Mesothelial cell of epicardium (in vitro differentiated cells): ENCODE measurements at places on chromosomes 2 and 18.

GRCh38 chr18:63149302-63149587 lies 170.3 kb downstream of the BCL2 start:
- DNase-seq: no peak
- no peak overlapping the region for H3K4me3 ChIP-seq
- no peak overlapping the region for H3K27ac ChIP-seq
- peaks cover 14% of the 10 kb centered on the region for H3K27me3 ChIP-seq
- no peaks in the 10 kb centered on the region for H3K36me3 ChIP-seq

GRCh38 chr2:204122425-204122824 lies 185.9 kb downstream of the ICOS start:
- no peaks in the 10 kb centered on the region for H3K27me3 ChIP-seq
- DNase-seq: no peak
- H3K27ac ChIP-seq: no peak overlapping the region
- H3K4me1 ChIP-seq: peaks cover 17% of the 10 kb centered on the region
- H3K4me3 ChIP-seq: no peak overlapping the region
- no peaks in the 10 kb centered on the region for H3K36me3 ChIP-seq

DNA sequence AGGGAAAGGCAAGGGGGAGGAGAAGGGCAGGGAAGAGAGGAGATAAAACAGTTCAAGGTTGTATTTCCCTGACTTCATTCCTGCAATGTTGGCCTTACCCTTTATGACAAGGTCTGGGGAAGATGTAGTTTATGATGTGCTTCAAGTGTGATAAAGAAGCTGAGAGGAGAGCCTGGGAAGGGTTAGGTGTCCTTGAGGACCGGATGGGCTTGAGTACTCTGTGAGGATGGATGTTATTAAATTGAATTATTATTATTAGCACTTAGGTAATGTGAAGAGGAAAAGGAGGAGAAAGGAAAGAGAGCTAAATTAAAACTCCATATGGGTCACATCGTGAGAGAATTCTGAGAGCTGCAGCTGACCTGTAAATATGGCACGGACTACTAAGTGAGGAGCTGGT lies 719.4 kb upstream of the CELF4 start:
- H3K27me3 ChIP-seq: no peaks in the 10 kb centered on the region
- H3K36me3 ChIP-seq: no peaks in the 10 kb centered on the region
- H3K27ac ChIP-seq: no peak overlapping the region
- DNase-seq: no peak
- no peak overlapping the region for H3K4me3 ChIP-seq
- no peaks in the 10 kb centered on the region for H3K4me1 ChIP-seq

- H3K27me3 ChIP-seq: no peaks in the 10 kb centered on the region
- no peak for DNase-seq
- no peaks in the 10 kb centered on the region for H3K36me3 ChIP-seq
- H3K27ac ChIP-seq: peak overlapping the region; percentile 83
- H3K4me1 ChIP-seq: peaks cover 22% of the 10 kb centered on the region
Observed at GRCh38 chr18:22932885-22933205, 283 bp upstream of the RBBP8 start.

- DNase-seq: no peak
- H3K27ac ChIP-seq: peak overlapping the region; percentile 9
- H3K27me3 ChIP-seq: no peaks in the 10 kb centered on the region
- peaks cover 8% of the 10 kb centered on the region for H3K4me1 ChIP-seq
- H3K36me3 ChIP-seq: peaks cover 3% of the 10 kb centered on the region
Observed at GRCh38 chr2:46967990-46968647, 52.5 kb upstream of the MCFD2 start.

DNA sequence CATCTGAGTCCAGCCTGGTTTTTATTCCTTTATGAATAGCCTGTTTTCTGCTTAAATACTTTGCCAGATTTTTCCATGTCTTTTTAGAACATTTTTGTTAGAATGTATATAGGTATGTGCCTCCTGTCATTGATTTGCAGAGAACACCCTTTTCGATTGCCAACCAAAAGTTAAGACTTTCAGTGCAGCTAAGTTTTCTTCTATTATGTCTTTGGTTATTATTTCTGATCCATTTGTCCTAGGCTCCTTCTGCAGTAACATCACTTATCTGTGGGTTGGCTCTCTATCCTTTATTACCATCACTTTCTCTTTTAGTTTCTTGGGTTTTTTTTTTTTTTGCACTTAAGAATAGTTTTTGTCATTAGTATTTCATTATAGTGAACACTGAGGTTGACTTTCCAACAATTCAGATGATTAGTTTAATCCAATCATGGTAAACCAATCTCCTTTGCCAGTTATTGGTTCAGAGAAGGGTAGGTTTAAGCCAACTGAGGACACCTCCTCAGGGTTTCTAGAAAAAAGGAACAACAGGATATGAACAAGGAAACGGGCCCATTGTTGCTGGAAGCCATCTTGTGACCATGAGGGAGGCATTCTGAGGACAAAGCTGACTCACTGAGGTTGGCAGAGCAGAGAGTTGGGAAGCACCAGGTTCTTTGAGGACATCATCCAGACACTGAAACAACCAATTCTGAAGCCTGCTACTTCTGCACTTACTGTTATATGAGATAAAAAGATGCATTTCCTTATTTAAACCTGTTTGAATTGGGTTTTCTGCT lies 37.9 kb upstream of the GBX2 start:
- H3K4me1 ChIP-seq: no peaks in the 10 kb centered on the region
- no peak overlapping the region for H3K27ac ChIP-seq
- H3K27me3 ChIP-seq: peaks cover 8% of the 10 kb centered on the region
- H3K36me3 ChIP-seq: no peaks in the 10 kb centered on the region
- no peak overlapping the region for H3K4me3 ChIP-seq

DNA sequence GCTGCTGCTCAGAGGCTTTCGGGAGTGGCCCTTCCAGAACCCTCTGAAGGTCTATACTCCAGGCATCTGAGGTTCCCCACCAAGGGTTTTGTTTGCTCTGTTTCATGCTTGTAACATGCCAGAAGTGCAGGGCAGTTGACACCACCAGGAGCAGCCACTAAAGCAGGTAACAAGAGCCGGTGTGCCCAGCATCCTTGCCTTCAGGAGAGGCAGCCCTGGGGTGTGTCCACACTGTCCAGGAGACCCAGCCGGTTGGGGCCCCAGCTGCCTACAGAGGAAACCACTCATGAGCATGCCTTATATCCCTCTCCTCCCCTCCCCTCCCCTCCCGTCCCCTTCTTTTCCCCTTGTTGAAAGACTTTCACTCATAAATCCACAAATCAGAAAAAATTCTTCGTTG lies 93.1 kb downstream of the CD8B2 start:
- no peak for DNase-seq
- H3K4me1 ChIP-seq: peaks cover 63% of the 10 kb centered on the region
- no peak overlapping the region for H3K4me3 ChIP-seq
- H3K27ac ChIP-seq: no peak overlapping the region
- peaks cover 3% of the 10 kb centered on the region for H3K27me3 ChIP-seq
- no peaks in the 10 kb centered on the region for H3K36me3 ChIP-seq

DNA sequence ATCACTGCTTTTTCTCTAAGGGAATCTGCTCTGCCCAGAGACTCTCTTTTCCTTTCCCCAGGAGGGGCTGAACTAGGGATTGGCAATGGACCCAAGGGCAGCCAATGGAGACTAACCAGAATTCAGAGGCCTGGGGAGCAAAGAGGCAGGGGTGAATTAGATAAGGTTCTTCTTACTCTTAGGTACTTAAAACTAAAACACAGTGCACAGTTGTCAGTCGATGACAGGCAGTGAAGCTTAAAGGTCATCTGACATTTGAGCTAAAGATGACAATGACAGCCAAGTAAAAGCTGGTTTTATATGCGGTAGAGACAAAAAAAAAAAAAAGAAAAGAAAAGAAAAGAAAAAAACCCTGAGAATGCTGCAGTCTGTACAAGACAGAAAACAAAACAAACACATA lies 57.8 kb downstream of the HIBCH start:
- peaks cover 39% of the 10 kb centered on the region for H3K36me3 ChIP-seq
- DNase-seq: no peak
- no peak overlapping the region for H3K27ac ChIP-seq
- no peaks in the 10 kb centered on the region for H3K4me1 ChIP-seq
- no peaks in the 10 kb centered on the region for H3K27me3 ChIP-seq
- H3K4me3 ChIP-seq: no peak overlapping the region

DNA sequence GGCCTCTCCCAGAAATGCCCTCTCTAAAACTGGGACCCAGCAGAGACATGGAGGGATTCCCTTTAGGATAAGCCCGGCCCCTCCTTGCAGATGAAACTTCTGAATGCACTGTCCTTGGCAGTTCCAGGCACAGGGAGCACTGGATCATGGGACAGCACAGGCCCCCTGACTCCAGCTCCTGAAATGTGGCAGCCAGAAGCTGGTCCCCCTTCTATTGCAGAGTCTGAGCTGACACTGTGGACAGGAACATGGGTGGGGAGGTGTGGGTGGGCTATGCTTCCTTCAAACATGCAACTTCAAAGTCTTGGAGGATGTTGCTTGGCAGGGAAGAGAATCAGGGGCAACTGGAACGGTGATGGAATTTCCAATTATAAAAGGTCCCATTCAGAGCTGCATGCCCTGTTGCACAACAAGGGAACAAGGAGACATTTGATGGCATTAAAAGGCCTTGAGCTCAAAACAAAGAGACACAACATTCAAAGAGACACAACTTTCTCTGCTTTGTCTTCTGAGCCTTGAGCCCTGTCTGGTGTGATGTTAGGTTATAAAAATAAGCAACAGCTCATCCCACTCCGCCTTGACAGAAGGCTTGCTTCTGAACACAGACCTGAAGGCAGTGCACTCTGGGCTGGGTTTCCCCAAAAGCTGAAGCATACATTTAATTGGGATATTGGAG lies 239.0 kb downstream of the OSR1 start:
- peaks cover 4% of the 10 kb centered on the region for H3K4me1 ChIP-seq
- no peak for DNase-seq
- no peak overlapping the region for H3K27ac ChIP-seq
- H3K36me3 ChIP-seq: peaks cover 3% of the 10 kb centered on the region
- H3K4me3 ChIP-seq: no peak overlapping the region

GRCh38 chr2:197804758-197805714 lies 643 bp downstream of the PLCL1 start:
- peak overlapping the region; percentile 85 for H3K4me3 ChIP-seq
- no peaks in the 10 kb centered on the region for H3K36me3 ChIP-seq
- peaks cover 11% of the 10 kb centered on the region for H3K4me1 ChIP-seq
- peak; percentile 26 for DNase-seq

DNA sequence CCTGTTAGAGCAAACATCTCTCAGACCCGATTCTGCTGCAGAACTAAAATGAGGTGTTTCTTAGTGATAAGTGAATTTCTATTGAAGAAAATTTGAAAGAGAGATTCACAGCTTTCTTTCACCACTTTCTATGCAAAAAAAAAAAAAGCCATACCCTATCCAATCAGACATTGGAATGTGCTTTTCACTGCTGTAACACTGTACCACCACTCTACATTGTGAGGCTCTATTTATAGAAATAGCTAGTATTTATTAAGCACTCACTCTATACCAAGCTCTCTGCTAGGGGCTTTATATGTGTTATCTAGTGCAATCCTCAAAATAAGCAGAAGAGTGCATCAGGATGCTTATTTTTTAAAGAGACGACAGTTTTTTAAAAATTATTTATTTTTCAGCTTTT lies 580.6 kb upstream of the VRK2 start:
- H3K27me3 ChIP-seq: no peaks in the 10 kb centered on the region
- H3K4me1 ChIP-seq: peaks cover 4% of the 10 kb centered on the region
- no peaks in the 10 kb centered on the region for H3K36me3 ChIP-seq

- peaks cover 7% of the 10 kb centered on the region for H3K4me1 ChIP-seq
- no peak overlapping the region for H3K4me3 ChIP-seq
- no peak overlapping the region for H3K27ac ChIP-seq
- peaks cover under 1% of the 10 kb centered on the region for H3K36me3 ChIP-seq
- DNase-seq: no peak
Observed at GRCh38 chr2:86700690-86701089, 19.4 kb upstream of the RMND5A start.

GRCh38 chr2:141380008-141380979 lies 750.5 kb downstream of the LRP1B start:
- no peak overlapping the region for H3K27ac ChIP-seq
- DNase-seq: no peak
- H3K4me1 ChIP-seq: peaks cover 3% of the 10 kb centered on the region
- H3K36me3 ChIP-seq: peaks cover 8% of the 10 kb centered on the region
- H3K27me3 ChIP-seq: no peaks in the 10 kb centered on the region
- no peak overlapping the region for H3K4me3 ChIP-seq

- no peaks in the 10 kb centered on the region for H3K4me1 ChIP-seq
- H3K36me3 ChIP-seq: no peaks in the 10 kb centered on the region
- no peak for DNase-seq
- no peak overlapping the region for H3K27ac ChIP-seq
Observed at GRCh38 chr2:79453918-79454317, 58.9 kb upstream of the CTNNA2 start.

DNA sequence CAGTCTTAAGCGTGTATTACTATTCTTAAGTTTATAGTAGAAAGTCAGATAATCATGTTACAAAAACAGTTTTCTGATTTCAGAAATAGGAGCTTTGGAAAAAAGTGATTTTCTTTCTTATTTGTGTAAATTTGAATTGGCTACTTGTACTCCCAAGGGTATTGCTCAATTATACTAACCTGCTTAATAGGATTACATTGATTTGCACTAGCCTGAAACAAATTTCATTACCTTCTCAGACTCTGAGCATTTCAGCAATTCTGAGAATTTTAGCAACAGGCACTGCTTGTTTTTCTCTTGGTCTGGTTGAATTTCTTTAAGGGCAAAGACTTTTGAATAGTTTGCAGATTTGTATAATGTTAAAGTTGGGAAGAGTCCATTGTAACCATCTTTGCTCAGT lies 87.2 kb upstream of the NXPH2 start:
- no peak overlapping the region for H3K27ac ChIP-seq
- H3K27me3 ChIP-seq: peaks cover 3% of the 10 kb centered on the region
- no peaks in the 10 kb centered on the region for H3K36me3 ChIP-seq
- H3K4me1 ChIP-seq: peaks cover 2% of the 10 kb centered on the region
- H3K4me3 ChIP-seq: no peak overlapping the region

DNA sequence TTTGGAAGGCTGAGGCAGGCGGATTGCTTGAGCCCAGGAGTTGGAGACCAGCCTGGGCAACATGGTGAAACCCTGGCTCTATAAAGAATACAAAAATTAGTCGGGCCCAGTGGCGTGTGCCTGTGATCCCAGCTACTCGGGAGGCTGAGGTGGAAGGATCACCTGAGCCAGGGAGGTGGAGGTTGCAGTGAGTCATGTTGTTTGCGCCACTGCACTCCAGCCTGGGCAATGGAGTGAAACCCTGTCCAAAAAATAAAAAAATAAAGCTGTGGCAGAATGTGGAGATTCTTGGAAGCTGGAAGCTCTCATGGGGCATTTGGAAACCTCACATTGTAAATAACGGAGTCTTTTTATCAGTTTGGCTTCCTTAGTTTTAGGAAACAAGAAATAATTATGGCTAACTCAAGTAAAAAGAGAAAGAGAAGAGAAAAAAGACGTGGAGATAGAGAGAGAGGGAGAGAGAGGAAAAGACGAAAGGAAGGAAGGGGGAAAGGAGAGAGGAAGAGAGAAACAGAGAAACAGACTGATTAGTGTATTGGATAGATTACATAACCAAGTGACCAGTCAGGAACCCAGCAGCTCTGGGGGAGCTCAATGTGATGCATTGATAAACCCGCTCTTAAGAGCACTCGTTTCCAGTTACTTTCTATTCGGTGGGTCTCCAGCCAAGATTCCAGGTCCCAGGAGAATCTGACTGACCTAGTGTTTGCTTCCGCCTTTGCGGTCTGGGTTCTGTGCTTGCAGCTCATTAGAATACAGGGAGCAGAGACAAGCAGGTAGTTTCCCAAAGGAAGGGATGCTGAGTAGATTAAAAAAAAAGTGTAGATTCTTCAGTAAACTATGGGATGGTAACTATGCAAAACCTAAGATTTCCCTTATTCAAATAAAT lies 1.1 kb upstream of the SPAST start:
- H3K36me3 ChIP-seq: no peaks in the 10 kb centered on the region
- H3K4me1 ChIP-seq: peaks cover 22% of the 10 kb centered on the region
- no peak for DNase-seq
- H3K4me3 ChIP-seq: peak overlapping the region; percentile 97

GRCh38 chr18:45559258-45559657 lies 56.0 kb upstream of the SLC14A2 start:
- DNase-seq: no peak
- H3K4me1 ChIP-seq: peaks cover 39% of the 10 kb centered on the region
- H3K27ac ChIP-seq: no peak overlapping the region
